Stimulated activated CD8-positive, alpha-beta memory T cell treated with anti-CD3 and anti-CD28 coated beads, Interleukin-4, amount 100 ng/mL, for 1 hour (primary cell): ENCODE measurements at places on chromosomes 7 and 10.

DNA sequence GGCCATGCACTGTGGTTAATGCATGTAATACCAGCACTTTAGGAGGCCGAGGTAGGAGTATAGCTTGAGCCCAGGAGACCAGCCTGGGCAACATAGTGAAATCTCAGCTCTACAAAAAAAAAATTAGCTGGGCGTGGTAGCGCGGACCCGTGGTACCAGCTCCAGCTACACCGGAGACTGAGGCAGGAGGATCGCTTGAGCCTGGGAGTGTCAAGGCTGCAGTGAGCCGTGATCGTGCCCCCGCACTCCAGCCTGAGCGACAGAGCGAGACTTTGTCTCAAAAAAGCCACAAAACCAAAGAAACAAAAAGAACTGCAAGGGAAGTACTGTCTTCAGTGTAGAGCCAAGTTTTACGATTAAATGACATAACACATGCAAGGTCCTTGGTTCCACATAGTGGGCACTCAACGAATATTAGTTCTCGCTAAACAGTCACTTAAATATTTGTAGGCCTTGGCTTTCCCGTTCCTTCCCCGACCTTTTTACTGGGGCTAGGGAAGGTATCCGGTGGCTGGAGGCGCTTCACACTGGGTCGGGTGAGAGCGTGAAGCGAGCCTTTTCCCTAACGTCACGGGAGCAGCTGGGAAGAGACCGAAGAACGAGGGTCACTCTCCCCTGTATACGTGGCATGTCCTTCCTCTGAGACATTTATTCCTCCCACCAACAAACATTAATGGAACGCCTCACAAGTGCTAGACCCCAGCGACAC lies 993 bp upstream of the SND1 start:
- no peak for DNase-seq

DNA sequence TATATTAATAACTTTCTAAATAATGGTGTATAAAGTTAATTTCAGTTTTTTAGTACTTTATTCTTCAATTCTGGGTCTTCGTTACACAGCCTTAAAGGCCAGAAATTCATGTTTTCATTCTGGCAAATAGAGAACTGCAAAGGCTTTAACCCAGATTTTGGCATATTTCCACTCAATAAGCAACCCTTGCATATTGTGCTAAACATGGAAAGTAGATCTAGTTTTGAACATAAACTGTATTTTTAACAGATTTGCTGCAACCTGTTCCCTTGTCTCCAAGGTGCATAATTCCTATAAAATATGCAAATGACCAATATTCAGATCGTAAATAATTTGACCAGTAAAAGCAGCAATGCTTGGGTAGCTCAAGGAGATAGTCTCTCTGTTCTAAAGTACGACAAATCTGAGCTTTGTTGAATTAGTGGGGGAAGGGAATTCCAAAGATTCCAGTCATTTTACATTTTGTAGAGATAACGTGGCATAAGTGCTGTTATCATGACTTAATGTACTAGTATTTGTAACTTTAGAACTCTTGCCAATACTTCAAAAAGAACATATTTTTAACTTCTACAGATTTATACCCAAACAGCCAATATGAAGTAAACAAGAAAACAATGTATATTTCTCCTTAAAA lies 46.4 kb upstream of the RSBN1L start:
- DNase-seq: no peak

- no peak for DNase-seq
These were observed 4.0 kb upstream of the TMEM236 start for GRCh38 chr10:17747883-17748550.

GRCh38 chr7:25870574-25870973 lies 281.4 kb upstream of the NFE2L3 start:
- DNase-seq: no peak

DNA sequence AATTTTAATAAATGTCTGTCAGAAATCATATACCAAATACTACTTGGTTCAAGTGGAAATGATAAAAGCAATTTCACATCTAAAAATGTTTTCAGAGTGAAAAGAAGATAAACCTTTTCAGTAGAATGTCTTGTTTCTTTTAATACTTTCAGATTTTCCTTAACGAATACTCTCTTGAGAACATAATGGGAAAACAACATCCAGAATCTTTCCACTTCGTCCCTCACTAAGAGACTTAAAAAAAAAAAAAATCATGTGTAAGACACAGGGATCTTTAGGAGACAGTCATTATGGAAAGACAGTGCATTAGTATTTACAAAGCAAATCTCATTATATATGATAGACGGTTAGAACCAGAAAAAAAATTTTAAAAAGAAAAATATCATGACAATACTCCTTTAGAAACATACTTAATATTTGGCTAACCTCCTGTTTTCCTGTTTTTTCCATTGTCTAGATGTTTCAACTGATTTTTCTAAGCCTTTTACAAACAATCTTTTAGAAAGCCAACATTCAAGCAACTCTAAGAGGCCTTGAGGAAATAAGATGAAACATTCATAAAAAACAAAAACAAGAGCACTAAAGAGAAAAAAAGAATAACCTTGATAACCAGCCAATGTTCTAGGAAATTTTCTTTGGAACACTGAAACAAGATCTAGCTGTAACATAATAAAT lies 339.9 kb upstream of the LRRN3 start:
- DNase-seq: no peak

- DNase-seq: no peak
These were observed 115.8 kb upstream of the CELF2 start for GRCh38 chr10:10901906-10902305.

DNA sequence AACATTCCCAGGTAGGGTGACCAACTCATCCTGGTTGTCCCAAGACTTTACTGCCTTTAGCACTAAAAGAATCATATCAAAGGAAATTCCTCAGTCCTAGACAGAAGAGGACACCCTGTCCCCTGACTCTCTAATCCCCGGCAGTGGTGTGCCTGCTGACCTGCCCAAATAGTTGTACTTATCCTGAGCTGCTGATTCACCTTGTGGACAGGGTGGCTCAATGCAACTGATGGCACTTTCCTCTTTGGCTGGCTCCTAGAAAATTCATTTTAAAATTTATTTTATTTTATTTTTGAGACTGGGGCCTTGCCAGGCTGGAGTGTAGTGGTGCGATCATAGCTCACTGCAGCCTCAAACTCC lies 111.7 kb downstream of the JCAD start:
- DNase-seq: no peak

DNA sequence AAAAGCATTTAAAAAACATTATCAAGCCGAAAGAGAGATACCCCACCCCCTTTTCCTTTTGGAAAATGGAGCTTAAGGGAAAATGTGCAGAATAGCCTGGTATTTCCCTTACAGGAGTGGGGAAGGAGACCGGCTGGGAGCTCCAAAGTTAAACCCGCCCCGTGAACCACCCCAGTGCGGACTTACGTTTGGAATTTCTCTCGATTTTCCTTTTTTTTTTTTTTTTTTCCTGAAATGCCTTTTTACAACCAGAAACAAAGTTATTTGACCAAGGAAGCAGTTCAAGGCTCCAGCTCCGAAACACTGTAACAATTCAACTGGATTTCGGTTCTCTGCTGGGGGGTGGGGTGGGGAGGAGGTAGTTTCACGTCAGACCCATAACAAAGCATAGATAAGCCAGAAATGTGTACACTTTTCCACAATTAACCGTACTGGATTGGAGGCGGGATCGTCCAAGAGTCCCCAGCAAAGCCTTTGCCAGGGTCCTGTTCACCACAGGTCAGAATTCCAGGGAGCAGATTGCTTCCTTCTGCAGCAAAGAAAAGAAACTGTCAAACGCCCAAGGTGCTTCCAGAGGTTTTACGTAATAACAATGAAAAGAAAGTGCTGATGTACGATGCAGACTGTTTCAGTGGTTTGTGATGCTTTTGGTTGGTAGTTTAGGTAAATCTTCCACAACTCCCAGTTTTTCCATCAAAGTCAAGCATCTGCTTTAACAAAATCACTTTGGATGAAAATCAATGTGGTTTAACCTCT lies 6.7 kb downstream of the SKIDA1 start:
- DNase-seq: no peak

GRCh38 chr10:44416021-44416771 lies 31.3 kb upstream of the CXCL12 start:
- no peak for DNase-seq
